Urinary bladder (tissue), 4 donors: ENCODE measurements at places on chromosomes 2 and 18.

DNA sequence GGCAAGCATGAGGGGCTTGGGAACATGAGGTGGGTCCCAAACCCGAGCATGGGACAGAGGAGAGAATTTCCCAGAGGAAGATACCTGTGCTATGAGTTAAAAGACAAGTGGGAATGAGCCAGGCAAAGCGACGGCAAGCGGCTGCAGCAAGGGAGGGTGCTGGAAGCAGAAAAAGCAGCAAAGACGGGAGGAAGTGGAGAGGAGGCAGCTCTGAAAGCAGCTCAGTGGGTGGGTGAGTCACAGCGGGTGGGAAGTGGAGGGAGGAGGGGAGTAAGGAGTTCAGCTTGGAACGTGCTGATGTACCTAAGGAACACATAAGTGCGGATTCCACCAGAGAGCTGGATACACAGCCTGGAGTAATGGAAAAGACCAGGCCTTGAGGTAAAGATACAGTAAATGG lies 41.4 kb downstream of the THUMPD2 start:
- no peak for DNase-seq

- no peak for DNase-seq
Observed at GRCh38 chr18:13147130-13147529, 71.4 kb upstream of the LDLRAD4 start.

DNA sequence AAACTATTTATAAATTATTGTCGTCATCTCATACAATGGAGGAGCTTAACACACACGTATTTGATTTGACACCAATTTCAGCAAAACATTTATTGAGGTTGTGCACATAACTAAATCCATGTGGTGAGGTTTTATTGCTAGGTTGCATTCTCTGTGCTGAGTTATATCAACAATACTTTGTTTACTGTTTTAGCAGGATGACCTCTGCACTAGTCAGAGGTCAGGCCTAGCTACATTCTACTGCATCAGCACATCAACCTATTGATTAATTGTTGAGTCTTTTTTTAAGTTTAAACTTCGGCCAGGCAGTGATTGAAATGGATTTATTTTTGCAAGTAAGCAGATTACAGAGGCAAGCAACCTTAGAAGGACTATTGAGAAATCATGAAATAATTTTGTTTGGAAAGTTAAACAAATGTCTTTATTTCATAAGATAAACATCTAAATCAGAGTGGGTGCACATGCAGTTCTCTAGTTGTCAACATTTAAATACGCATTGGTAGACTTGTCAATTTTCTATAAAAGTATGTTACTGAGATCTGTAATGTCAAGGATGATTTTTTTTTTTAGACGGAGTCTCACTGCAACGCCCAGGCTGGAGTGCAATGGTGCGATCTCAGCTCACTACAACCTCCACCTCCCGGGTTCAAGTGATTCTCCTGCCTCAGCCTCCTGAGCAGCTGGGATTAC lies 75.2 kb upstream of the CD28 start:
- DNase-seq = no peak

GRCh38 chr2:113324684-113325160 lies 46.0 kb upstream of the PAX8 start:
- peak; percentile 72 for DNase-seq

DNA sequence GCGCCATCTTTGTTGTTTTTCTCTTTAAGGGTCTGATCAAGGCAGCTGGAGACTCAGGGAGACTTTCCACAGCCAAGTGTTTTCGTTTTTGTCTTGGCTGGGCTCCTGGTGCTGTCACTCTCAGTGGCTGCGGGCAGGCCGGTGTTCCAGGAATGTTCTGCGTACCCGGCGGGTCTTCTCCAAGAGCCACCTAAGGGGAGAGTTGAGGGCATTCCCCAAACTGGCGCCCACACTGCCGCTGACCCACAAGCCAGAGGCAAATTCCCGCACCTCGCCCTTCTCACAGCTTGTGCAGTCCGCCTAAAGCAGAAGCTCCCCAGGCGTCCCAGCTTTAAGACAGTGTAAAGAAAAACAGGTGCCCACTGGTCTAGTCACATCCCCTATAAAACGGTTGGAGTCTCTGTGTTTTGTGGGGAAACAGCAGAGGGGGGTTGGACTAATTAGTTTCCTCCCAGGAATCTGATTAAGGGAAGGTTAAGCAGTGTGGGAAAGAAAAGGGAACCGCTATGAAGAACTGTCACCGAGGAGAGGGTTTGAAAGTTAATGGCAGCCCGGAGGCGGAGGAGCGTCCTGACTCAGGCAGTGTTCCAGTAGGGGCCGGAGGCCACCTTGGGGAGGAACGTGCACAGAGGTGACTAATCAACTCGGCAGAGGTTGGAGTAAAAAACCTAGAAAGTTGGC lies 224.5 kb downstream of the SLC4A3 start:
- DNase-seq = peak; percentile 36

DNA sequence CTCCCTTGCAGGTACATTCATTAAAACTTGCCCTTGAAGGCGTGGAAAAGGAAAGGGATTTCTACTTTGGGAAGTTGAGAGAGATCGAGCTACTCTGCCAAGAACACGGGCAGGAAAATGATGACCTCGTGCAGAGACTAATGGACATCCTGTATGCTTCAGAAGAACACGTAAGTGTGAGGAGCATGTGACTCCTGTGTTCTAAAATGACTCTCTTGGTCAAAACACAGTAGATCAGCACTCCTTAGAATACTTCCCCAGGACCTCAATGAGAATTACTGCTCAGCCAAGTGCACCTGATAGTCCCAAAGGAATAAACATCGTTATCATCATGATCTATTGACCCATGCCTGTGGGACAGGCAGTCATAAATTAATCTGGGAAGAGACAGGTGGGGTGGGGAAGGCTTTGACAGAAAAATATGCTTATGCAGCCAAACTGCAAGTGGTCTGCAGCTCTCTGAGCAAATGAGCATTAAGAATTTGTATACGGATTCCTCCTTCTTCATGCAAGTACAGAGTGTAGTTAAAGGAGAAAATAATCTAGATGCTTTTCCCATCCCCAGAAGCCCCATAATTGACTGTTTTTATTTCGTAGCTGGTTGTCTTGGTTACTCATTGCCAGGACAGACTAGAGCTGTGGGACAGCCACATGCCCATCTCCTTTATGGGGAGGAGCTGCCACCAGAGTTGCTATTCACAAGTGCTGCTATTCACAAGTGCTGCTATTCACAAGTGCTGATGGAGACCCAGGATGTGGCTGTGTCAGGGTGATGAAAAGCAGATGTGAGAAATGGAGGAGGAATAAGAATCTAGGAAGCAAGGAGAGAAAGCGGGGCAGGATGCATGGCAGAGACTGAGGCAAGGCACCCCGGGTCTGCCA lies 91.0 kb downstream of the MAPRE2 start:
- DNase-seq = no peak

GRCh38 chr2:19036091-19036490 lies 322.3 kb downstream of the OSR1 start:
- DNase-seq = no peak

DNA sequence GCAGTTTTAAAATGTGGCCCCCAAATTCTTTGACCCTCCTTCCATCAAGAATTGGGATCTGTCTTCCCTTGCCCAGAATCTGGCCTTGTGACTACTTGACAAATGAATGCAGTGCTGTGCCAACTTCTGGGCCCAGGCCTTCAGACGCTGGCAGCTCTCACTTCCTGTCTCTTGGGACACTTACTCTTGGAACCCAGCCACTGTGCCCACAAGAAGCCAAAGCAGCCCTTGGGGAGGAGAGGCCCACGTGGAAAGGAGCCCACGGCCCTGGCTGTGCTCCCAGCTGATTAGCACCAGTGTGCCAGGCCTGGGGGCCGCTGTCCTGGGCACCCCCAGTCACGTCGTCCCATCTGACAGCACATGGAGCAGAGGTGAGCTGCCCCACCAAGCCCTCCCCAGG lies 56.6 kb downstream of the RPL37A start:
- DNase-seq = no peak

DNA sequence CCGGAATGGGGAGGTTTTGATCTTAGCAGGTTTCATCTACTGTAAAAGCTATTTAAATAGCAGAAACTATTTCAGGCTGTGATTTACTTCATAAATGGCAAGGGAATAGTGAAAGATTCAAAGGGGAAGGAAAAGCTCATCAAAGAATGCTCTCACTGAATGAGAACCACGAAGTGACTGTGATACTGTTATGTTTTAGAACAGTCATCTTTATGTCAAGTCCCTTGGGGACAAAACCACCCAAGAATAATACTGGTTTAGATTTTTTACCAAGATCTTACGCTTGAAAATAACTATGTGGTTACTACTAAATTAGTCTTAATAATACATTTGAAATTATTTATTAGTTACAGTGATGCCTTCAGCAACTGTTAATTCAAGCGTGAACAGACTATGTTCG lies 28.1 kb downstream of the FARSB start:
- no peak for DNase-seq

- no peak for DNase-seq
Observed at GRCh38 chr18:7273301-7273921, 42.5 kb downstream of the LRRC30 start.

- DNase-seq = no peak
Observed at GRCh38 chr2:88310787-88311186, 140.6 kb downstream of the THNSL2 start.

- DNase-seq = no peak
Observed at GRCh38 chr2:17148407-17149145, 369.7 kb downstream of the RAD51AP2 start.

- no peak for DNase-seq
Observed at GRCh38 chr2:192288295-192288694, 93.6 kb upstream of the TMEFF2 start.

DNA sequence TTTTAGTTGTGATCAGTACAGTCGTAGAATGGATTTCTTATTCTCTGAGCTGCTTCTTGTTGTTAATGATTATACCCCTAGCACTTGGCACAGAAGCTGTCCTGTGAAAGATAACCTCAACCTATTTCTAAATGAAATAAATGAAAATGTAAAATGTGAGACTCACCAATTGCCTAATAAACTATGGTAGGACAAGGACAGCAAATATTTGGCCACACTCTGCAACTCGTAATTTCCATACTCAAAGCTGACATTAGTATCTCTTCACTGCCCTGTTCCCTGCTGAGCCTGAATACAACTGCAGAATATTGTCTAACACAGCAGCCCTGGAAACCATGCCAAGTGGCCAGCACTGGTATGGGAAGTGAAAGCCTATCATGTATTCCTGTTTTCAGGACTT lies 34.5 kb downstream of the TMEM182 start:
- DNase-seq = no peak

- DNase-seq = no peak
Observed at GRCh38 chr2:240951045-240951594, 45.0 kb downstream of the CROCC2 start.

- no peak for DNase-seq
Observed at GRCh38 chr2:234974501-234975385, 22.9 kb downstream of the SH3BP4 start.

DNA sequence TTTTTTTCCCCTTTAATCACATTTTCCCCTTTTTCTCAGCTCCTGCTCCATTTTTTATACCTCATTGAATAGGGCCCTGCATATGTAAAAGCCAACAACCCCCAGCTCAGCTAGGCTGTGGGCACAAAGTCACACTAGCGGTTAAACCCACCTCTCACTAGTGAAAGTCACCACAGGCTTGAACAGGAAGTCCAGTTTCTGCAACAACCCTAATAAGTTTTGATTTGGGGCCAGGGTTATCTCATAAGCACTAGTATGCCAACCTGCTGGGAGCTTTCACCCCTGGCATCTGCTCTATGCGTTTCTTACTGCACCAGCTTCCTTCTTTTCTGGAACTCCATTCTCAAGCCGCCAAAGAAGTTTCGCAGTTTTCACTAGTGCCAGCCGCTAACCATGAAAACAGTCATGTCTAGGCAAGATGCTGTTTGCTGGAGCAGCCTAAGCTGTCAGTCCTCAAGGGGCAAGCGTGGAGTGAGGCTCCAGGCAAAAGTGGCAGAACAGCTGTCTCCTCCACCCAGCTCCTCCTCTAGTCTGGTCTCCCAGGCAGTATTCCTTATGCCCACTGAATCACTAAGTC lies 197.0 kb upstream of the MEIS1 start:
- no peak for DNase-seq

DNA sequence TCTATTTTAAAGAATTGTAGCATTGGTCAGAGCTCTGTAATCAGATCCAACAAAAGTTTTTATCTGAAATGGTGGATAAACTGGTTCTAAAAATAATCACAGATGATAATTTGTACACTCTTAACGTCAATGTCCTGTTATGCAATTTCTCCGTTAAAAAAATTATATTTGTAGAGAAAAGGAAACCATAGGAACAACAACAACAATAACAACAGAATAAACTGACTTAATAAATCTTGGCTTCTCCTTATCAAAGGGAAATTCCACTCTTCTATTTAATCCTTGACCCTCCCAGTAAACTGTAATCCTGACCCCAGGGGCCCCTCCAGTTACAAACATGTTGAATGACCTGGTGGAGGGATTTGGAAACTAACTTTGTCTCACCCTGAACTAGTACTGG lies 78.6 kb upstream of the ZFP36L2 start:
- DNase-seq = no peak

DNA sequence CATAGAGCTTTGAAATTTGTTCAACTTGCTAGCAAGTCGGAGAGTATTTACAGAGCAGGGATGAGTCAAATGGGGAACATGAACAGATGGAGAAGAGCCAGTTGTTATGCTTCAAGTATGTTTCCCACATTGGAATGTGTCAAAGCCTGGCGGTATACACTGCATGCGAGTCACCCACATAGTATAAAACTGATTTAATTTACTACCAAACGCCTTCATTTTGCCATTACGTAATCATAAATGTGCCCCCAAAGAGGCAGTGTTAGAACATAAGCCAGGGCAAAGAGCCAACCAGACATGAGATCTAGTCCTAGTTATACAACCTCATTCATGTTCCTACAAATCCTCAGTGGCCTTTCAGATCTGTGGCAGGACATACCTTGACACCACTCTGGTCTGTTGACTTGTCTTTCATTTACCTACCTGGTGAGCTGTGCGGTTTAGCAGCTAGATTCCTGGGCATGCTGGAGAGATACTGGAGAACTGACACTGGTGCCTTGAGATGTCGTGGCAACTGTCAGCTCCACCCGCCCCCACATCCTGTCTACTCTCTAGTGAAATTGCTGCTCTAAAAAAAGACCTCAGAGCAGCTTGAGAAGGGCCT lies 21.7 kb upstream of the NRP2 start:
- no peak for DNase-seq

DNA sequence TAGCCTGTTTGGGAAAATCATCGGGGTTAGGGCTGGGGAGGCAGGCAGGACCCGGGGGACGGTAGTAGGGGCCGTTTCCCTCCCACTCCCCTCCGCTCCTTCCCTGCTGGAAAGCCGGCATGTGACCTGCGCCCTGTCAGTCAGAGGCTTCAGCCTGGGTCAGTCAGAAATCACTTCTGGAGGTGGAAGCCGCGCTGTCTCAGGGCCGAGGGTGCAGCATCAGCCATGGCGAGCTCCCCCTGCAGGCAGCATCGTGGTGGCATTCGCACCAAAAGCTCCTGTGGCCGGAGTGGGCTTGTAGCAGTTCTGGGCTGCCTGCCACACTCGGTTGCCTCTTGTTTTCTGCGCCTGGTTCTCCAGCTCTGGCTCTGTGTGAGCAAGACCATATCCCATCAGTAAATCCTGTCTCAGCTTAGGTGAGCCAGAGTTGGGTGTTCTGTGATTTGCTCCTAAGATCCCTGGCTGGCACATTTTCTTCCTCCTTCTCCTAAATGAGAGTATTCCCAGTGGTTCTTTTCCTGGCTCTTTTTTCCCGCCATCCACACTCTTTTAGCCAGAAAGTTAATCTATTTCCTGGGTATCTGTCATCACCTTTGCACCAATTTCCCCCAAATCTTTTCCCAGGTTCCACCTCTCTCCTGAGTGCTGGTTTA lies 123.9 kb upstream of the CD302 start:
- DNase-seq = no peak

GRCh38 chr2:42562474-42563144 lies 5.8 kb upstream of the MTA3 start:
- DNase-seq = no peak
